ENCODE measurements at places on chromosomes 7 and 10.

DNA sequence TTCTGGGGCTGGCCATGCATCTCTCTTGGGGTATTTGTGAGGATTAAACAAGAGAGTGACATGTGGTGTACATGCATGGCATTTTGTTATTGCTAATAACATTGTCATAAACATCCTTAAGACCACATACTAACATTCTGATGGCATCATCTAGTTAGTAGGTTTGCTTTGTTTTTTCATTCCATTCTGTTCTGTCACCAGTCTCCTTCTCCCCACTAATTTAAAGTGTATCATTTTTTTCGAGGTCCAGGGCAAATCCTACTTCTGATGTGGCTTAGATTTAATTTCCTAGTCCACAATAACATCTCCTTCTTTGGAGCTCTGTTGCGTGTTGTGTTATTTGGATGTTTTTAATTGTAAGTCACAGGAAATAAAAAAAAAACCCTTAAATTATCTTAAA, 248.1 kb downstream of the LRMDA start:
- DNase-seq = no peak

DNA sequence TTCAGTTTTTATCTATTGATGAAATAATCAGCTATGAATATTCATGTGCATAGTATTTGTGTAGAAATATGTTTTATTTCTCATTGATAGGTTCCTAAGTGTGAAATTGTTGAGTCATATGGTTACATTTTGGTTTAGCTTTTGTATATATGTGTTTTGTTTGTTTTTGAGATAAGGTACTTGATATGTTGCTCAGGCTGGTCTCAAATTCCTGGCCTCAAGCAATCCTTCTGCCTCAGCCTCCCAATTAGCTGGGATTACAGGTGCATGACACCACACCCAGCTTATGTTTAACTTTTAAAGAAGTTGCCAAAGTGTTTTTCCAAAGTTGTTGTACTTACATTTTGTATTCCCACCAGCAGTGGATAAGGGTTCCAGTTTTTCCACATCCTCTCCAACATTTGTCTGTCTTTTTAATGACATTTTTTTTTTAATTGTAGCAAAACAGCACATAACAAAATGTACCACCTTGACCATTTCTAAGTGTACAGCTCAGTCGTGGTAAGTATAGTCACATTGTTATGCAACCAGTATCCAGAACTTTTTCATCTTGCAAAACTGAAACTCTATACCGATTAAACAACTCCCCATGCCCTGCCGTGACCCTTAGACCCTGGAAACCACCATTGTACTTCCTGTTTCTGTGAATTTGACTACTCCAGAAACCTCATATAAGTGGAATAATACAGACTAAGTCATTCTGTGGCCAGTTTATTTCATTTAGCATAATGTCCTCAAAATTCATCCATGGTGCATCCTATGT, 12.6 kb upstream of the UBE2D1 start:
- DNase-seq = no peak

GRCh38 chr7:112006071-112006470, 200.1 kb downstream of the DOCK4 start:
- DNase-seq = no peak

- peak; percentile 44 for DNase-seq
Observed at GRCh38 chr10:100878291-100878910, 34.4 kb upstream of the SLF2 start.

GRCh38 chr7:24334012-24334411, 50.0 kb downstream of the NPY start:
- no peak for DNase-seq

DNA sequence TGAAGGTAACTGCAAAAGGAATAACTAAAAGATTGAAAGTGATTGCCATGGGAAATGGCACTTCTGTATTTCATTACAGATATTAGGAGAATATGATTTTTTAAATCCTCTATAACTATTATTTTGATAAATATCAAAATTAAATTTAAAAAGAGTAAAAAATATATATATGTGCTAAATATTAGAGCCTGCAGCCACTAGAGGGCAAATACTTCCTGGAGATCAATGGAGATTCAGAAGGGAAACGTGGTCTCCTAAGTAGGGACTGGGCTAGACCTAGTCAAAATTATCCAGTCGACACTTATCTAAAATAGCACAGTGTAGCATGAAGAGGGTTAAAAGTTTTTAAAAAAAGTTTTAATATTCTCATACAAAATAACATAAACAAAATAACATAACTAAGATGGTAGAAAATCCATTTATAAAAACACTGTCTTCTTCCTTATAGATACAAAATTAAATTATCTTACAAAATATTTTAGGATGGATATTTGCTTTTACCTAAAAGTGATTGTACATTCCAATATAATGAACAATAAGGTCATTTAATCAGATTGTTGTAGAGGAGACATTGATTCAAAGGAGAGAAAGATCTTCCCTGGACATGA, 434.3 kb downstream of the MDFIC start:
- DNase-seq = no peak

GRCh38 chr10:8163824-8164223, 109.3 kb downstream of the GATA3 start:
- DNase-seq = no peak

DNA sequence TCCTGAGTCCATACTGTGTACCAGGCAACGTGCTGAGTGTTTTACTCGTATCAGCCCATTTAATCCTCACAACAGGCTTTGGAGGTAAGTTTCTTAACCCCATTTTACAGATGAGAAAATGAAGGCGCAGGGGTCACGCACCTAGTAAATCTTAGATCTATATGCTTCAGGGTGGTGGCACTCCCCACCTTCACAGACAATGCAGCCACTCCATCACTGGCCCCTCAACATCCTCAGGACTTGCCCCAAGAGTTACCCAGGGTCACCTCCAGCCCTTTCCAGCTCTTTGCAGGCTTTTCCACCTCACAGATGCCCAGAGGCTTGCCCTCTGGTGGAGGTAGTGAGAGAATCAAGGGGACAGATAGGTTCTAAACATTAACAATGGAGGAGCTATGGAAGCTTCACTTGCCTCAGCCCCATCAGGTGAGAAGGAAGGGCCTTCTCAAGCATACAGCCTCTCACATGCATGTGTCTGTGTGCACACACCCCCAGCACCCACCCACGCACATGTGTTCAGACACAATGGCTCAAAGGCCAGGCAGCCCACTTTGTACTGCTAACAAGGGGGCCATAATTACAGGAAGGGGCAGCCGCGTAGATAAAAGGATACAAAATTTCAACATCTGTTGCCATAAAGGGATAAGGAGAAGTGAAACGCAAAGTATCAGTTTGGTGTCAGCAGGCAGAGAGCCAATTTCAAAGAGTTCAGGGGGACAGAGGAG, 29.1 kb downstream of the DPCD start:
- no peak for DNase-seq

DNA sequence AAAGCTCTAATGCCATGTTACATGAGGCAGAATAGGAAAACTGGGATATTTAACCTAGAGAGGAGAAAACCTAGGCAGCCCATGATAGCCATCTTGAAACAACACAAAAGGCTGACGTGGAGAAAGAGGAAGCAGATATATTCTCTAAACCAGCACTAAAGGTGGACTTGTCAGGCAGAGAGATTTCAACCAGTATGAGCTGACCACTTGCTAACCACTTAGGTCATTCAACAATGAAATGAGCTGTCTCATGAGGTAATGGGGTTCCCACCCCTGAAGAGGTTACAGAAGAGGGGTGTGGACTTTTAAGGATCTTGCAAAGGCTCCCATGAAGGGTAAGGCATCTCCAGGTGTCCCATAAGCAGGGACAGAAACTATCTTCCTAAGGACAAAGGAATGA, 26.8 kb upstream of the EGR2 start:
- no peak for DNase-seq

- DNase-seq = no peak
Observed at GRCh38 chr7:13822678-13823077, 166.8 kb downstream of the ETV1 start.

DNA sequence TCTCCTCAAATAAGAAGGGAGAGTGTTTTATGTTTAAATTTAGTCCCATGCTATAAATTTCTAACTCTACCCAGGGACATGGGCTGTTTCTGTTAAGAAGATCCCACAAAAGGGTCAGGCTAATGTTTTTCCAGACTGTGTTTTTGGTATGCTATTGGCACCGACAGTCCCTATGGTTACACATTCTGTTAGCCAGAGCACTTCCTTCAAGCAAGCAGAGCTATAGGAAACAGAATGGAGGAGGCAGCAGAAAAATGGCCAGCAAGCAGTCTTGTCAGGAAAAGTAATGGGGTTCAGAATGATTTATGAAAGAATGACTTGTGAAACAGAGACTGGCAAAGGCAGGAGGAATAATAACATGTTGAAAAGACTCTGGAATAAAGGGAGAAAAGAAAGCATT, 44.8 kb upstream of the PHYHIPL start:
- DNase-seq = no peak

- no peak for DNase-seq
Observed at GRCh38 chr10:124221356-124222317, 128.2 kb upstream of the CHST15 start.

GRCh38 chr7:156034397-156034796, 222.1 kb upstream of the SHH start:
- no peak for DNase-seq

DNA sequence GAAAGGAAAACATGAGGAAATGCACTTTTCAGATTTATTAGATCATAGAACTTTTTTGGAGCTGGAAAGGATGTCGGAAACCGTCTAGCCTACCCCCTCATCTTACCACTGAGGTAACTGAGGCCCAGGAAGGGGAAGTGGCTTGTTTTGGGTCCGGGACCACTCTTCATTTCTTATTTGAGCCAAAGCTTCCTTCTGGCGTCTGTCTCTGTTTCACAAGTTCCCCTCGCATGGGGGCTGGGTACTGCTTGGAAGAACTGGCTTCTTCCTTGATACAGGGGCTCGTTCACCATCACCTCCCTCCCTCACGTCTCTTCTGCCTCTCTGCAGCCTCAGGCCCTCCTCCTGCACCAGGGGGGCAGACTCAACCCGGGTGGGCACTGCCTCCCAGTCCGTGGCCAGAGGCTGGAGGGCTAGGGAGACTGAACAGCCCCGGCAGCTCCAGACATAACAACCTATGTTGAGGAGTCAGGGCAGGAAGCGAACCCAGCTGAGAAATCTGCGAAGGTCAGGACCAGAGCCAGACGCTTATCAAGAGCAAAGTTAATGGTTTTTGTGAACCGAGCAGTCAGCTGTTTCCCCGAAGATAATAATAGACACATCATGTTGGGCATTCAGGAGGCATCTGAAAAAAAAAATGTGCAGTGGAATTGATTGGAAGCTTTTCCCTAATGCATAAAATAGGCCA, 12.9 kb downstream of the HTRA1 start:
- no peak for DNase-seq

- DNase-seq = no peak
Observed at GRCh38 chr10:29746080-29746797, 111.5 kb upstream of the SVIL start.

DNA sequence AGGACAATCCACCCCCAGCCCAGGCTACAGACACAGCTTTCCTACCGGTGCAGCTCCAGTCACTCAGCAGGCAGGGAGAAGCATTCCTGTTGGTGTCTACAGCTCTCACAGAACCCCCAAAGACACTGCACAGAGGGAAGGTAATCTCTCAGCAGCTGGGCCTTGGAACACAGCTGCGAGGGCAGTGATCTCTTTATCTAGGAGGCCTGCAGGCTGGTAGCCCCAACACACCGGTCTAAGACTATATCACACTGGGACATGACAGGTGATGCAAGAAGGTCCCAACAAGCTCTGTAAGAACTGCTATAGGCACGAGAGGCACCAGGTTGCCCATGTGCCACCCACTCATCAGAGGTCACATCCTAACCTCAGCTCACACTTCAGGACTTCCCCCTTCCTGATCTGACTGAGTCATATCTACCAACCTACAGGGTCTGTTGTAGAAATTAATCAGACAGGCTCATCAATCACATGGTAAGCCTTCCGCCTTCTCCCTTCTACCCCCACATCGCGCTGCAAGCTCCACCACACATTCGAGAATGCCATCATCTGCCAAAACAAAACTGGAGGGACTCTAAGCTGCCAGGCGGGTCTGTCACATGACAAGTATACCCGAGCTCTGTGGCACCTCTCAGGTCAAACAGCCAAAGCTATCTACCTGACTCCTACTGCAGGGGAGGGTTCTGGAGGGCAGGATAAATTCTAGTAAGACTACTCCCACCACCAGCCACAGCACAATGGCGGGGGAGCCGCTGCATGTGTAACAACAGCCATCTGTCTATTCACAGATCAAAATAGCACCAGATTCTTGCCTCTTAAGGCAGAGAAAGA, 26.1 kb downstream of the FAM53B start:
- DNase-seq = no peak

- no peak for DNase-seq
Observed at GRCh38 chr7:94250987-94251386, 143.7 kb upstream of the COL1A2 start.

DNA sequence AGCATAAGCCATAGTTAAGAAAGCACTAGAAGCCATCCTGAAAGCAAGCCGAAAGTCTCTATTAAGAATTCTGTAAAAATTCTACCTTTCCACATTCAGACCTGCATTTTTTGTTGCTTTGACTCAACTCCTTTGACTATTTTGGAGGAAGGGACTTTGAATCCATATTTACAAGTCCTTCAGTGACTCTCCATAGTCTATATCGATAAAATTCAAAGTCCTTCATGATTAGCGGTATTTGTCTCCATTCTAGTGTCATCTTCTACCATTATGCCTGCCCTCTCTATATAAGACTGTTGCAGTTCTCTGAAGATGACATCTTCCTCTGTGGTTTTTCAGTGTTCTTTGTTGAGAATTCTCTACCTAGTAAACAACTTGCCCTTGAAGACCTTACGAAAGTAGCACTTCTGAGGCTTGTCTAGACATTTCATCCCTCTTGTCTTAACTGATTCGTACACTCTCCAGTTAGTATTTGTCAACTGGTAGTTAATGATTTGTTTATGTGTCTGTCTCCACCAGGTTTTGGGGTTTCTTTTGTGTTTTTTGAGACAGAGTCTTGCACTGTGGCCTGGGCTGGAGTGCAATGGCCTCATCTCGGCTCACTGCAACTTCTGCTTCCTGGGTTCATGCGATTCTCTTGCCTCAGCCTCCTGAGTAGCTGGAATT, 1.7 kb downstream of the CCSER2 start:
- DNase-seq = no peak

DNA sequence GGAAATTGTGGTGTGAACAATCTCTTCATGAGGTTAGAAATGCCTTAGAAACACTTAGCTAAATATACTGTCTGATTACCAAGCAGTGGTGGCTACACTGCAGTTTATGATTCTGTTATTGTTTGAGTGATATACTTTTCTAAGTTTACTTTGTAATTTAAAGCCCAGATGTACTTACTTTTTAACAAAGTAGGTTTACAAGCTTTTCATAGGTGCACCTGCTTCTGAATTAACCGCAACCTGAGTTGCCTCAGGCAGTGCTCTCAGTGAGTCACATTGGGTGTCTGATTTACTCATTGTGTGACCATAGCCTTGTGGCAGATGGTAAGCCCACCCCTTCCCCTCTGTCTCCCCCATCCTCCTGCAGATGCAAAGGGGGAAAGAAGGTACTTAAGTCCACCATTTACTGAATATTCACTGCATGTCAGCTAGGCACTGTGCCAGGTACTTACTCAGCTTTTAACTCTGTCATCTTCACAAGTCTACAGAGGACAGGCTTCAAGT, 9.0 kb downstream of the MTURN start:
- DNase-seq = no peak

Data from fibroblast of skin of left quadriceps (primary cell).